ENCODE measurements at places on chromosomes 4 and X.

GRCh38 chrX:3990569-3990968 is 277.1 kb upstream of the PRKX start:
- DNase-seq, result no peak

- no peak for DNase-seq
Observed at GRCh38 chrX:253451-254297, 27.5 kb upstream of the PLCXD1 start.

DNA sequence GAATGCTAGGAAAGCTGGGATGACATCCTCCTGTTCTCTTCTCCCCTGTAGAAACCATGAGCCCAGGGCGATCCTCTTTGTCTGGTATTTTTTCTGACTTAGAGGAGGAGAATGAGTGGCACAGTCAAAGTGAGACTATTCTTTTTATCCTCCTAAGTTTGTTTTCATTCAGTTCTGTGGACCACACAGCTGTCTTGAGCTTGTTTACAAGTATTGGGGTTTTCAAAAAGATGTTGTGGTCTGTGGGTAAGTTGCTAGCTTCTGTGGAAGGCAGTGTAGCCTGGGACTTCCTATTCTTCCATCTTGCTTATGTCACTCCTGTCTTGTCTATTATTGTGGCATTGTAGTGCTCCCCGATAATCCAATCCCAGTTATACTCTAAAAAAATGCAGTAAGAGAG is 223.0 kb downstream of the PAPSS1 start:
- no peak for DNase-seq

- no peak for DNase-seq
Observed at GRCh38 chrX:74248889-74249288, 55.1 kb upstream of the ZCCHC13 start.

GRCh38 chr4:163484906-163485305 is 9.6 kb upstream of the TMA16 start:
- peak; percentile 19 for DNase-seq

- no peak for DNase-seq
Observed at GRCh38 chr4:159367781-159368080, 264.9 kb downstream of the RAPGEF2 start.

- DNase-seq, result no peak
Observed at GRCh38 chrX:149830192-149830873, 48.6 kb downstream of the MAGEA9 start.

DNA sequence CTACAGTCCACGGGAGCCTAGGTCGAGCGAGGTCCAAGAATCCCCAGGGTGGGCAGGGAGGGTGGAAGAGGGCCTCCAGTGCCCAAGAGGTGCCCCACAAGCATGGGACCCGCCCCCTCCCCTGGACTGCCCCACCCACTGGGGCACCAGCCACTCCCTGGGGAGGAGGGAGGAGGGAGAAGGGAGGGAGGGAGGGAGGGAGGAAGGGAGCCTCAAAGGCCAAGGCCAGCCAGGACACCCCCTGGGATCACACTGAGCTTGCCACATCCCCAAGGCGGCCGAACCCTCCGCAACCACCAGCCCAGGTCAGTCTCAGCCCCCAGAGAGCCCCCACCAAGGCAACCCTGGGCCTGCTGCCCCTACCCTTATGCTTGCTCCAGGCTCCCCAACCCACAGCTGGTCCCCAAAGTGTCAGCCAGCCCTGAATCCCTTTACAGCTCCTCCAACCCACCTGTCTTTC is at the start of gene GATA1:
Gene GATA1 (plus strand): TSS at position 250 of the 460 bp plus-strand sequence. CDS start 4,520 bp downstream, outside the sequence.
- no peak for DNase-seq

- DNase-seq, result no peak
Observed at GRCh38 chr4:43253541-43253940, 361.0 kb downstream of the GRXCR1 start.

GRCh38 chr4:113684534-113685091 is 76.9 kb downstream of the CAMK2D start:
- DNase-seq, result no peak

- no peak for DNase-seq
Observed at GRCh38 chrX:136920001-136920400, 39.5 kb upstream of the RBMX start.

DNA sequence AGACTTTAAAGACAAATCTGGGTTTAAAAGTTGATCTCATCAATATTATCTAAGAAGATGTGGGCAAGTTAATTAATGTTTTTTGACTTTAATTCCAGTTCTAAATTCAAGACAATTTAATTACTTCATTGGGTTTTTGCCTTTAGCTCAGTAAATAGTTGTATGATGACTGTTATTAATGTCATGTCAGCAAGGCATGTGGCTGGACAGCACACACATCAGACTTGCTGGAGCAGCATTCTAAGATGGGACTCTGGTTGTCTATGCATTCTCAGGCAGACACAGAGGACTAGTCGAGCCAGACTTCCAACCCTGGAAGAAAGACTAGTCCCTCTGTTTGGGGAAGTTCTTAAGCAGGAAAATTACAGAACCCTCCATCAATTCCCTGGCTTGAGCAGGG is 180.7 kb upstream of the GK2 start:
- no peak for DNase-seq

DNA sequence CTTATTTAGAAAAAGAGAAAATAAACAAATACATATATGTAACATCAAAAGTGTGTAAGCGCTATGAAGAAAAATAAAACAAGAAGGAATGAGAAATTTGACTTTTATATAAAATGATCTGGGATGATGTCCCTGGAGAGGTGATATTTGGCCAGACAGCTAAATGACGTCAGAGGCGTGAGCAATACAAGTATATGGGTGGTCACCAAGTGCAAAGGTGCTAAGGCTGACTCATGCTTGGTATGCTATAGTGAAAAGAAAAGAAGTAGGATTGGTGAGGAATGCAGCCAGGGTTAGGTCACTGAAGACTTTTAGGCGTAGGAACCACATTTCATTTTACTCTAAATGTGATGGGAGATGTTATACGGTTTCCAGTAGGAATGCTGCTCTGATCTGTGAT is 1049.1 kb upstream of the TENM3 start:
- DNase-seq, result no peak

DNA sequence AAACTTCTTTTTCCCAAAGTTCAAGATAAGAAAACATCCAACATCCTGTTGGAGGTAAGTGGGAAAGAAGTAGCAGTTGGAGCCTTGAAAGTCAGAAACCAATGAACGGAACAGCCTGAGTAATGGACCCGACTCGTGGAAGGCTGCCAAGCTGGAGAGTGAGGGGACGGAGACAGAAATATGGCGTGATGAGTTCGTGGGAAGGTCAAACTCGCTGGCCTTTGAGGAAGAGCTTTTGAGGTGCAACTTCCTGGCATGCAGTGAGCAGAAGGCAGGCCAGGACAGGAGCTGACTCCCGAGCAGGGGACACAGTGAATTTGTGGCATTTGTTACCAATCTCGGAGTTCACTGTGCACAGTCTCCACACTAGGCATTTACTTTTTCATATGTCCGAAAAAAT is 1.0 kb upstream of the TRIML1 start:
- DNase-seq, result no peak

GRCh38 chrX:134654398-134655012 is 3.8 kb downstream of the PLAC1 start:
- DNase-seq, result no peak

DNA sequence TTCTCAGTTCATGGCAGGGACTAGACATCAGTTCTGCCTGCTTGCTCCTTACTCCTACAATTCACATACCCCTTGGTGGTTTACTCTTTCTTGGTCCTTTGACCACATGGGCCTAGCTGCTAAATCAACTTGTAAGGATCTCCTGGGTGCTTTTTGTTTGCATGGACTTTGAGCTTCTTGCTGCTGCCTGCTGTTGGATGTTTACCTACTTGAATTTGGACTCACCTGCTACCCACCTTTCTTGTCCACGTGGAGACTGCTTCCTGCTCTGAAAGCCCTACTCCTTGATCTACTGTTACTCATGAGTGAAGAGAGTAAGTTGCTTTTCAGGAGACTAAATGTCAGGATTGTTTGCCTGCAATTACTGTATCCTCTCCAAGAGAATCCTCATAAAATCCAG is 15.2 kb upstream of the ARHGAP24 start:
- DNase-seq, result no peak

DNA sequence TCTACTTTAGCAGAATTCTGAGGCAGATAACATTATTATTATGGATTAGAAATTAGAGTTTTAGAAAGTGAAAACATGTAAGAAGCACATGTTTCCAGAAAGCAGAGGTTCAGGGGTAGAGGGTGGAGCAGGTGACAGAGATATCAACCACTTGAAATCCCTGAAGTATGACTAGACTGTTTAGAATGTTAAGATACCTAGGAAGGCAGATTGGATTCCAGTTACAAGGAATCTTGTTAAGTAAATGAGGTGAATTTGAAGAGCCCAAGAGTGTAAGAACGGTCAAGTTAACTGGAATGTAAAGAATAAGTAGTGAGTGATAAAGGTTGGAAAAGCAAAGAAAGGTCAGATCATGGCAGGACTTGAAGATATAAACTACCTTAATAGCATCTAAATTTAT is 37.6 kb downstream of the ARSJ start:
- no peak for DNase-seq

GRCh38 chr4:148965080-148965479 is 522.9 kb upstream of the NR3C2 start:
- DNase-seq, result no peak

DNA sequence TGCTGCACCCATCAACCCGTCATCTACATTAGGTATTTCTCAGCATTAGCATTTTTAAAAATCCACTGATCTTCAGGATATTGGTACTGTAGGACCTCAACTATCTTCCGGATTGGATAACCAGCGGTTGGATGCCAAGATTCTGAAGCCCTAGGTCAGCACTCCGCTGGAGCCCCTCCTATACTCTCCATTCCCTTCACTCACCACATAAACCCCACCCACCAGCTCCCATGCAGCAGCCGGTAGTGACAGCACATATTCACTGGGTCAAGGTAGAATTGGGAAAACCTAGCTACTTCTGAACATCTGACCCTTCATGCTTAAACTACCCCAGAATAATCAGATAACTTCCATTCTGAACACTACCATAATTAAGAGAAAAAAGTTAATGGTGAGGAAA is 134.9 kb downstream of the CORIN start:
- DNase-seq, result no peak

- DNase-seq, result no peak
Observed at GRCh38 chrX:47217121-47217851, 1.2 kb upstream of the CDK16 start.

GRCh38 chr4:26206339-26206738 is 114.5 kb upstream of the RBPJ start:
- no peak for DNase-seq

DNA sequence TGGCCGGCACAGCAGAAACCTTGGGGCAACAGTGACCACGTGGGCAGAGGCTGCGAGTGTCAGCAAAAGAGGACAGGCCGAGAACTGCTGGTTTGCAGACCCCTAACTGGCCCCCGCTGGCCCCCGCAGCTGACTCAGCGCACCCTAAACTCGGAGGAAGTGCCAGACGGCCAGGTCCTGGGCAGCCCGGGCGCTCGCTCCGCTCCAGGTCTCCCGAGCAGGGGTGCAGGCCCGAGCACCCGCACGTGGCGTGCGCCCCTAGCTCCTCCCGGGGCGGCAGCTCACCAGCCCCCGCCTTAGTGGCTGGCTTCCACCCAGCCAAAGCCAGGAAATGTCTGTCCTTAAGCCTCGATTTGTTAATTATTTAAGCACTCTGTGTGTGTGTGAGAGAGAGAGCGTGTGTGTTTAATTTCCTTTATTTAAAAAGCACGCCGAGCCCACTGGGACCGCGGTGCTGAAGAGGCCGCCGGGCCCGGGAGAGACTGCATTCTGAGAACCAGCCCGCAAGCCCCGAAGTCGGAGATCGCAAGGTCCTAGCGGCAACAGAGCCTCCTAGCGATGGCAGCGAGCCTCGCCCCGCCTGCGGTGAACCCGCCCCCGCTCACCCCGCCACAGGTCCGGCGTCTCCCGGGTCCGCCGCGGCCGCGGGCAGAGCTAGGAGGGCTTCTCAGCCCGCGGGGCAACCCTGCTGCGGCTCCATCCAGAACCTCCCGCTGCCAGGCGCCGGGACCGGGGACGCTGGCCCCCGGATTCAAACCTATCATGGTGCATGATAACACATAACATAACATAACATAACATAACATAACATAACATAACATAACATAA is 45.9 kb upstream of the CDKN2AIP start:
- peak; percentile 31 for DNase-seq

DNA sequence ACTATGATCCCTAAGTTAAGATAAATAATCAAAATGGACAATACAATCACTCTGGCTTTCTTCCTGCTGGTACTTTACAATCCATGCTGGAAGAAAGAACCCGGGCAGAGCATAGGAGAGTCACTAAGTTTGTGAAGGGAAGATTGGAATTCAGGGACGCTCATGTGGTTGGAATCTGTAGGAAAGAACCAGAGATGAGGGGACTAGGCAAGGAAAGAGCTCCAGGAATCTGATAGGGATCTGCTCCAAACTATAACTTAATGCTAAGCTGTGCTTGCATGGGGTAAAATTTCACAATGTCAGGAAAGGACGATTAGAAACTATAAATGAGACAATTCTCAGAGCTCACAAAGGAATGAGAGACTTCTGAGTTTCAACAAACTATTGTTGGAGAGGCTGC is 167.5 kb downstream of the ADGRA3 start:
- no peak for DNase-seq

DNA sequence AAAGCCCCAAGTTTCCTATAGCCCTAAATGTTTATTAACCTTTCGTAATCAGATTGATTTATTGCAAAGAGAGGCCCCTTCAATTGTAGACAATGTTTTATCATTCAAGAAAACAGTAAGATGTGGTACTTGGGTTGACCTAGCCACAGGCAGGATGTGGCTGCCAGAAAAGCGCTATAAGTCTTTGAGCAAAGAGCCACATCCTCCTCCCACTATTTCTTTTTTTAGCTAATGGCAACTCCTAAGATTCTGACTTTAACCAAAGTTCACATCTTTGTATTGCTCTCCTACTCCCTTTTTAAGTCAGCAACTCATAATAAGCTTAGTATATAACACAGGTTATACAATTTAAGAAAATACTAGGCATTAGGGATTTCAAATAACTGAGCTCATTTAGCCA is 70.7 kb upstream of the PPP3CA start:
- peak; percentile 36 for DNase-seq

DNA sequence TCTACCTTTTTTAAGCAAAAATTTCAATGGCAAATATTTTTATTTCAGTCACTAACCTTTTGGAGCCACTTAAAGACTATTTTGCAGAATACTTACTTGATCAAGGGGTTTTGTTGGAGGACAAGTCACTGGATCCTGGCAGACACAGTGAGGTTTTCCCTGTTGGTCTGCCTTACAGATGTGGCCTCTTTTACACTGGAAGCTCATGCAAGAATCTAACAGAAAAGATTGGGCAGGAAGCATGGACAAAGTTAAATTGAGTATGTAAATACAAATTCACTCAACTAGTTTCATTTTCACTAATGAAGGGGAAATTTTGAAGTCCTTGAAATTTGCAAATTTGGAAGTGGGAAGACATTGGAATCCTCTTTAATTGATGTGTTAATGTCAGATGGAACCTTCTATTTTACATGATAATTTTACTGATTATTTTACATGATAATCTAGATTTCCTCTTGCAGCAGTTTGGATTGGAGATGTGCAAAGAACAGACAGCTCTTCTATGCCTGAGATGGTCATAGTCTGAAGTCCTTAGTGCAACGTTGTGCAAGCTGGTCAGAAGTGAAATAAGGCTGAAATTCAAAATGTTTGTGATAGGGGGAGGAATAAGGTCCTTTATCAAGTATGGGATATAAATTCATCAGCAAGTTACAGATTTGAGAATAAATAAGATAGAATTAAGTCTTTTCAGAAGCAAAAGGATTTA is 38.4 kb downstream of the SPARCL1 start:
- no peak for DNase-seq
